ENCODE measurements at places on chromosomes 1 and 21.
A peak's percentile ranks its signal among the peaks of the same experiment; 100 is the strongest.

- no peak for DNase-seq
These were observed 24.6 kb downstream of the MIXL1 start for GRCh38 chr1:226248091-226248490.

- peak; percentile 82 for DNase-seq
These were observed 36.8 kb upstream of the RPF1 start for GRCh38 chr1:84442256-84442655.

DNA sequence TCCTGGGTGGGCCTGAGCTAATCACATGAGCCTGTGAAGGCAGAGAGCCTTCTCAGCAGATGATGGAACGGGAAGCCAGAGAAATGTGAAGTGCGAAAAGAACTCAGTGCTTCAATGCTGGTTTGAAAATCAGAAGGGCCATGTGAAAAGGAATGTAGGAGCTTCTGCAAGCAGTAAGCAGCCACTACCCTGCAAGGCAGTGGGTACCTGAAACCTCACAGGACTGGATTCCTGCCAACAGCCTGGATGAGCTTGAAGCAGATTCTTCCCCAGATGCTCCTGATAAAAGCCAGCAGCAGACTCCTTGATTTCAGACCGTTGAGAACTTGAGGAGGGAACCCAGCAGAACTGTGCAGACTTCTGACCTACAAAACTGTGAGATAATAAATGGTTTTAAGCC lies 158.6 kb downstream of the SYT2 start:
- peak; percentile 20 for DNase-seq

DNA sequence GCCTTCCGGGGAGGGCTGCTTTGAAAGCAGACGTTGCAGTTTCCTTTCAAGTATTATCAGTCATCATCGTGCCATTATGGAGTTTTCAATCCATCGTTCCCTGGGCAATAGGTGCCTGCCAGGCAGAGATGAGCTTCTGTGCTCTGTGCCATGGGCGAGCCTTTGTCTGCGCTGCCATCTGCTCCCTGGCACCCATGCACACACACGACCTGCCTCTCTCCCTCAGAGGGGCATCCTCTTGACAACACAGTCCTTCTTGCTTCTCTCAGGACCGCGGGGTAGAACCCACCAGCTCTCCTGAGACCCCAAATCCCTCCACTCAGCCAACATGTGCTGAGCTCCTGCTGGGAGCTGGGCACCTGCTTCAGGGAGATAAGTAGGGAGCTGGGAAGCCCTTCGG lies 149.3 kb downstream of the HMGB4 start:
- no peak for DNase-seq

GRCh38 chr1:31725777-31726535 lies 22.1 kb upstream of the COL16A1 start:
- no peak for DNase-seq

- peak; percentile 12 for DNase-seq
These were observed 632 bp downstream of the PEX19 start for GRCh38 chr1:160284220-160284781.

GRCh38 chr1:67261680-67262079 lies 46.0 kb upstream of the IL12RB2 start:
- peak; percentile 86 for DNase-seq

- DNase-seq, result no peak
These were observed 72.5 kb downstream of the CD34 start for GRCh38 chr1:207838156-207839082.

DNA sequence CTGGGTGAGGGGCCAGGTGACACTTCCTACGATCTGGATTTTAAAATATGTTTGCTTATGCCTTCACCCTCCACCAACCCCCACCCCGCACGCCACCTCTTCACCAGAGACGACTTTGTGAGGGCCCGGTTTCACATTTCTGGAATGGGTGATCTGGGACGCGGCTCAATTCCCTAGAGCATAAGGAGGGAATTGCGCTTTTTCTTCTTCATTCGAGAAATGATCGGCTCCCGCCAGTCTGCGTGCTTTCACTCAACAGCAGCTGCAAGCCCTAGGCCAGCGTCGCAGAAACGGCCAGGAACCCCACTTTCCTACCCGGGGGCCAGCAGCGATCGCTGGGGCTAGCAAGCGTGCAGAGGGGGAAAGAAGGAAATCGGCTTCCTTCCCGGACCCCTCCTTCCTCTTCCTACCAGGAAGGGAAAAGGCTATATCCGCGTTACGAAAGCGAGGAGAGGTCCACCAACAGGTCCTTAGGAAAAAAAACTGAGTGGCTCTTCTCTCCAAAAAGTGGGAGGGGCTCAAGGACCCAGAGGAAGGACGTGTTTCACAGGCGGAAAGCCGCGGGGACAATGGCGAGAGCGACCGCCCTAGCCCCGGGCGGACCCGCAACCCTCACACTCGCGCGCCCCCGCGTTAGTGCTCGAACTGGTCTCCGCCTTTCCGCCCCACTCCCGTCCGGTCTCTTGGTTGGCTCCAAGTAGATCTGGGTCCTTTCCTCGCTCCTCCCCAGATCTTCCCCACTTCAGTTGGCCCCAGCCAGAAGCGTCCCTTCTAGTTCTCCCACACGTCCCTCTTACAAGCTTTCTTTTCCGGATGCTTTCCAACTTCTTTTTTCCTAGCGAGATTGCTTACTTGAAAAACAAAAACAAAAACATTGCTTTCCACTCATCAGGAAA lies 1.1 kb upstream of the ADAMTS1 start:
- no peak for DNase-seq

DNA sequence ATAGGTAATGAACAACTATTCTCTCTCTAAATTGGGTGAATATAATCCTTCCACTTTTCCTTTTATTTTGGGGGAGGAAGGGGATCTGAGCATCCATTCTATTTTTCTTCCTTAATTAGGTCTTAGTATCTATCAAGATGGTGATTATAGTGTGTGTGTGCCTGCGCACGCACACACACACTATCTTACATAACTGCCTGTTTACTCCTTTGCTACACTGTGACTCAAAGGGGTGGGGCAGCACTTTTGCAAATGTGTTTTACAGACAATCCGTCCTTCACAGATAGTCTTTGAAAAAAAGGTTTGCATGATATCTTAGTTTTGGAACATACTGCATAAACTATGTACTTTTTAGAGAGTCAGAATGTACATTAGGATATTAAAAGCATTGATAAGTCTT lies 191.5 kb downstream of the SDCCAG8 start:
- no peak for DNase-seq

GRCh38 chr1:205232127-205232820 lies 4.5 kb downstream of the TMCC2 start:
- no peak for DNase-seq

DNA sequence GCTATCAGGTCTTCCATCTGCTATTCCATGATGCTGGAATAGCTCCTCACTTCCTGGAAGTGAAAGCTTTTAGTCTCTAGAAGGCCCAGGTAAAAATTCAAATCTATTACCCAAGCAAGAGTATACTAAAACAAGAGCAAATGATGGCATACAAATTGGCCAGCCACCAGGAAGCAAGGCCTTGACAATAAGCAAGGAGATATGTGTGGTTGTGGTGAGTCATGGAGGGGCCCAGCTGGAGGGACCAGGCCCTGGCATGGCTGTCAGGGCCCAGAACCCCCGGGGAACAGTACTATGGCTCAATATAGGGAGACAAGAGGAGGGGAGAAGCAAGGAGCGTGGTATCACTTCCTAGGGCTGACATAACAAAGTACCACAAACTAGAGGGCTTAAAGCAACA lies 358.7 kb downstream of the RRAGC start:
- DNase-seq, result no peak

All from Jurkat, Clone E6-1 (cell line).